NCI-H2081 treated with DMSO at 0.1 percent for 48 hours (cell line): ENCODE measurements at places on chromosomes 6 and 20.

DNA sequence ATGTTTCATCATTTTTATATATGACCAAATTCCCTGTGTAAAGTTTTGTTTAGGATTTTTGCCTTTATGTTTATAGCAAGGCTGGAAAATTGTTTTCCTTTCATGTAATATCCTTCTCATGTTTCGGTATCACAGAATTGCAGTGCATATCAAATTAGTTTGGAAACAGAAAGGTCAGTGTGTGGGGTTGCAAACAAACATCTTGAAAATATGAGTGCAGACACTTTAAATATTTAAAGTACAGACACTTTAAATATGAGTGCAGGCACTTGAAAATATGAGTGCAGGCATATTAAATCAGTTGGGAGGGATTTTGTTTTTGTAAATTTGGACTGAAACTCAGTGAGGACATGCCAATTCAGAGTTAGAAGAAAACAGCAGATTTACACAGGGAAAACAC lies 6.5 kb downstream of the SLPI start:
- no peak for DNase-seq

- no peak for DNase-seq
These were observed 72.2 kb downstream of the SENP6 start for GRCh38 chr6:75673884-75674283.

GRCh38 chr20:19491241-19491640 lies 266.8 kb upstream of the RIN2 start:
- no peak for DNase-seq

DNA sequence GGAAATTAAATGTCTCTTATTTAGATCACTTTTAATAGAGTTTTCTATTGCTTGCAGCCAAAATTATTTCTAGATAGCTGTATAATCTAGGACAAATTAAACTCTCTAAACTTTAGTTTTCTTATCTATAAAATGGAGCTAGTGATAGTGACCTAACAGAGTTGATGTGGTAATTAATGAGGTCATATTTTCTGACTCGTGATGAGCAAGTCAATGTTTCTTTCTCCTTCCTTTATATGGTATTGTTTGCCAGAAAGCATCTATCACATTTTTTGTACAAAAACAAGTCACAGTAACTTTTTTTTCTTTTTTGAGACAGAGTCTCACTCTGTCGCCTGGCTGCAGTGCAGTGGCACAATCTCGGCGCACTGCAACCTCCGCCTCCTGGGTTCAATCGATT lies 267.7 kb downstream of the FARS2 start:
- DNase-seq, result no peak

DNA sequence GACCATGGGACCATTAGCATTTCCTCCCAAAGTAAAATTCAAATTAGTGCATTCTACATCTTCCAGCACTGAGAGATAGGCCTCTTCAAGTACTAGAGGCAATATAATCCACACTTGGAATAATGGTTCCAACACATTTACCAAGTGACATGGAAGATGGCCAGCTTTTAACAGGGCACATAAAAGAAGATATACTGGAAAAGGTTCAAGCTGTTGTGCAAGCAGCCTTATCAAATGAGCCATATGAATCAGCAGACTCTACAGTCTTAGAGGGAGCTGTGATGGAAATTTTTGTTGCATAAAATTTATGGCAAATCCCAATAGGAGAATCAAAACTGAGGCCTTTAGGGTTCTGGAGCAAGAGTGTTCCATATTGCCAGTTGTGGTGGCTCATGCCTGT lies 526.6 kb upstream of the IRAK1BP1 start:
- no peak for DNase-seq

- DNase-seq, result no peak
These were observed 289.6 kb upstream of the CDH4 start for GRCh38 chr20:60962367-60963045.

- no peak for DNase-seq
These were observed 459.7 kb upstream of the HTR1E start for GRCh38 chr6:86477500-86478148.

DNA sequence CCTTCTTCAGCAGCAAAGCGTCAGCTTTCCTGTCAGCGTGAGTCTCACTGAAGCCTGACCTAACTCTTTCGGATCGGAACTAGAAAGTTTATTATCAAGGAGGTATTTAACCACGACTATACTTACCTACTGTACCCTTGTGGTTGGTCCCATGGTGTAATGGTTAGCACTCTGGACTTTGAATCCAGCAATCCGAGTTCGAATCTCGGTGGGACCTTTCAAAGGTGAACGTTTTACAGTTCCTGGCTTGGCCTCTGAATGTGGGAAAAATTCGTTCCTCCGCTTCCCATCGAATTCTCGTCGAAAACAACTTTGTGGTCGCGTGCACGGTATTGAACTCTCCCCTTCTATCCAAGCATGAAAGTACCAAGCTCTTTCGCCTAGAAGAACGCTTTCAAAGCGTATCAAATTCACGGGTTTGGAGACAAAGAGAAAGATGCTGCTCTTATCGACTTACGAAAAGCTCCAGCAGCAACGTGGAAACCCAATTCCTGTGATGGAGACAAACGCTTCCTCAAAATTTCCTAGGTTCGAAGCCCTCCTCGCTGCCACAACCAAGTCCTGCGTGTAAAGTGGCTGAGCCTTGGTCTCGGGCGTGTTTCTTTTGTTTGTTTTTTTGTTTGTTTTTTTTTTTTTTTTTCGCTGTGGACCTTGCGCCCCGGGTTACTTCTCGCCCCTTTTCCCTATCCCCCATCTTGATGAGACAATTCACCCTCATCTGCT lies 63.7 kb downstream of the GPX5 start:
- peak; percentile 79 for DNase-seq

GRCh38 chr6:71480577-71480976 lies 192.0 kb downstream of the OGFRL1 start:
- DNase-seq, result no peak

- no peak for DNase-seq
These were observed 58.7 kb downstream of the VAPB start for GRCh38 chr20:58447511-58448391.

DNA sequence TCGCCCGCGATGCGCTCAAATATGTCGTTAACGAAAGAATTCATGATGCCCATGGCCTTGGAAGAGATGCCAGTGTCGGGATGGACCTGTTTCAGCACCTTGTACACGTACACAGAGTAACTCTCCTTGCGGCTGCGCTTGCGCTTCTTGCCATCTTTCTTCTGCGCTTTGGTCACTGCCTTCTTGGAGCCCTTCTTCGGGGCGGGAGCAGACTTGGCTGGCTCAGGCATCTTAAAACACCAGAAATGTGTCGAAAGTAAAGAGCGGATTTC lies 36.4 kb downstream of the HFE start:
- no peak for DNase-seq

GRCh38 chr6:89494131-89494793 lies 61.3 kb downstream of the ANKRD6 start:
- no peak for DNase-seq

- no peak for DNase-seq
These were observed 205.0 kb downstream of the DOK5 start for GRCh38 chr20:54680439-54680838.

- DNase-seq, result no peak
These were observed 58.2 kb downstream of the ZNF831 start for GRCh38 chr20:59221707-59222252.

GRCh38 chr6:42774201-42774600 lies 7.7 kb upstream of the BICRAL start:
- no peak for DNase-seq

DNA sequence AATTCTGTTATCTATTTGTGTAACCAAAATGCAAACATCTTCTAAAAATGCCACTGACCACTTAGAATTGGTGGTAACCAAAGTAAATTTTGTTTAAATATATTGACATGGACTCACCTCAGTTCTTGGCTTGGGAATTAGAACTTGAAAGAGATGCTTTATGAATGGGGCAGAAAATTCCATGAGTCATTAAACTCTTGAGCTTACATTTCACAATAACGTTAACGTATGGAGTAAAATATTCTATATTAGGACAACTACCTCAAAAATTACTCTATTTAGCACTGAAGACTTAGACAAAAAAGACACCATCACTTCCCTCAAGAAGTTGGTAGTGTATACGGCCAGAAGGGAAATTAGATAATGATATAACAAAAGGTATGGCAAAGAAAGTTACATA lies 752.2 kb upstream of the MARCKS start:
- no peak for DNase-seq

GRCh38 chr20:19349879-19350278 lies 137.4 kb downstream of the SLC24A3 start:
- no peak for DNase-seq
